ENCODE measurements at places on chromosomes 5 and 9.
A peak's percentile ranks its signal among the peaks of the same experiment; 100 is the strongest.

GRCh38 chr5:78540335-78541085 lies 108.1 kb downstream of the LHFPL2 start:
- no peak for DNase-seq

DNA sequence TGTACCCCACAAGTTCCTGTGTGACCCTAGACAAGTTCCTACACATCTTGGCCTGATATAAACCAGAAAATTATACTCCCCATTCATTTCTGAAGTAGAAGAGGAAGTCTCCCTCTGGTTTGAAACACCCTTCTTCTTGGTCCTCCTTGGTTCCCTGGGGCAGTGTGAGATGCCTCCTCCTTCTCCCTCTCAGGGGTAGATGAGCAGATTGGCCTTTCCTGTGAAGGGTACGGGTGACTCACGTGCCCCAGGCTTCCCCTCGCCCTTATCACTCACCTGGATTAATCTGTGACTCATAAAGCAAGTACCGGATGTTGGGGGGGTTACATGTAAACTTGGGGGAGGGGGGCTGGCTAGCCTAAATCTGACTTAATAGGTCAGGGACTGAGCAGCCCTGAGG lies 11.1 kb upstream of the AQP3 start:
- no peak for DNase-seq

DNA sequence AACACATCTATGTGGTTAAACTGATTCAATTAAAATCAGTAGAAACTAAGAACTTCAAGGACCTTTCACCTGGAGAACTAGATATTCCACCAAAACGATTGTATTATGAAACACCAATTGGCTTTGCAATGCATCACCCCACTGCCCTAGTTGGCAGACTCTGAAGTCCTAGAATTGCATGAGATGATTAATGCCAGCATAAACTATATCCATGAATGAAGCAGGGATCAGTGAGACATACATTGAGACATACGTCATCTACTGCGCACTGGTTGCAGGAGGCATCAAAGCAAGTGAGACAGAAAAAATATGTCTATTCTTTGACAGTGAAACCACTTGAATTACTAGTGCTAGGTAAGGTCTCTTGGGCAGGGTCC lies 9.7 kb upstream of the ZNF354A start:
- no peak for DNase-seq

DNA sequence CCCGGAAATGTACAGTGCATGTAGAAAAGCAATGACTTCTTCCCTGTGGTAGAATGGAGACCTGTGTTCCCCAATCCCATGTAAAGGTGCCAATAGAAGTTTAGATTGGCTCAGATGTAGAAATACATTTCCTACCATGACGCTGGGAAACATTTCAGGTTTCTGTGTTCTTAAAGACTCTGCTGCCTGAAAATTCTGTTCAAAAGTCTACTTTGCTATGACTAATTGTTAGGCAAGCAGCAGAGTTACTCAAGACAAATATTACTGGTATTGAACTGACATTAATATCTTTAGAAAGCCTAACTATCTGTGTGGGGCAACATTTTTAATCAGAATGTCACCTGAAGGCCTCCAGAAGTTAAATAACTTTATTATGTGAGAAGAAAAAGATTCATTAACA lies 75.5 kb upstream of the ELL2 start:
- DNase-seq, result no peak

DNA sequence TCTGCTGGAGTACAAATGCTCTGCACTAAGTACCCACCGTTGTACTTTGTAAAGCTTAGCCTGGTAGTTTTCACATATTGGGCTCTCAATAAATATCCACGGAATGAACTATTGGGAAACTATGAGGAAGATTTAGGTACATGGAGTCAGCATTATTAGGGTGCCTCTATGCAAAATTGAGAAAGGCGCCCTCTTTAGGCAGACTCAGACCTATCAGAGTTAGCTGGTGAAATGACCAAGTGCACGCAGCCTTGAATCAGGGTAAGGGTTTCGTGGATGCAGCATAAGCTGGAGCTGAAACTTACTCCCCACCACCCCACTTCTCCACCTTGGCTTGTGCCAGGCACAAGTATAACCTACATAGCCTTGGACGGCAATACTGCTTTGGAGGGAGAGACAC lies 1178.8 kb upstream of the DMAC1 start:
- DNase-seq, result no peak

DNA sequence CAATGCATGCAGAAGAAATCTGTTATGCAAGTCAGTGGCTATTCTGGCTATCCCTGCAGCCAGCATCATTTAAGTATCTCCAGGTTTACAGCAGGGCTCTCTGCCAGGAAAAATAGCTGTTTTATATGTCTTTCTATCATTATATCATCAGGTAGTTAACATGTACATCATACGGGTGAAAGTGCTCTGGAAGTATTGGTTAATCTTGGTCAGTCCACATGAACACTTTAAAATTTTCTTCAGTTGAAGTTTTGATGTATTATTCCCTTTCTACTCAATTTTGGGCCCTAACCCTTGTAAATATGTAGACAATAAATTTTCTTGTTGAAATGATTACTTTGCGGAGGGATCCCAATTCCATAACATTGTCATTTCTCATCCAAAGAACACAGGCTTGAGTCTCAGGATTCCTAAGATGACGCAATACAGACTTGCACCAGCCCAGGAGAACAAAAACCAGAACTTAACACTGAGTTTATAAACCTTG lies 67.5 kb downstream of the SEMA6A start:
- DNase-seq, result peak; percentile 25

- no peak for DNase-seq
Observed at GRCh38 chr5:55771175-55771655, 33.4 kb downstream of the DDX4 start.

DNA sequence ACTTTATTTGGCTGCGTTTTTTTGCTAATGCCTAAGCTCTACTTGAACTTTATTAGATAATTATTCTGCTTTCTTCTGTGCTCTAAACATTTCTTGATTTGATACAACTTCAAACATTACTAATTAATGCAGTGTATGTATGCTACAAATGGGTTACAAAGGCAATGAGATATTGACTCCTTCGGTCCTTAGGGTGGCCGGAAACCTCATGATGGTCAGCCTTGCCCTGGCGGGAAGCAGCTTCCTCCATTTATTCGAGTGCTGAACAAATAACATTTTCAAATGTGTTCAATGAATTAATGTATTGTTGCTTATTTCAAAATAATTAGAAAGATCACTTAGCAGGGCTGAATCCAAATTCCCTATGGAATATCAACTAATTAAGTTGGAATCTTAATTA lies 3.9 kb upstream of the LNPEP start:
- no peak for DNase-seq

DNA sequence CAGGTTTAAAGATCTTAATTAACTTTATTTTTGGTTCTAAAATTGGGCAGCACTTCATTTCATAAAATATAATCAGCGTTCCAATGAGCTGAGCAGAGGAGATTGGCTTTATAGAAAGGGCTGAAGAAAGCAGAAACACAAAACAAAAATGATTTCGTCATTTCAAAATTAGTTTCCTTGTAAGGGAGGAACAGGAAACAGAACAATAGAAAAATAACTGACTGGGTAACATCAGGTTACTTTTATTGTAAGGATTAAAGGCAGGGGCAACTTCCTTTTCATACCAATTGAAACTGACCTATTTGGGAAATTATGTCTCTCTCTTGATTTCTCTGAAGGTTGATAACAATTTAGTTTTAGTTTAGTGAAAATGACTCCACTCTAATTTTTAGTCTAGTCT lies 157.1 kb downstream of the ATP10B start:
- no peak for DNase-seq

Data from fibroblast of skin of back (primary cell).